Prostate gland (tissue), 2 donors: ENCODE measurements at places on chromosomes 1 and 21. TPM values are rescaled to one million over a fixed set of nuclear protein-coding genes. Genes with fewer than 3 reads are reported as not detected.

DNA sequence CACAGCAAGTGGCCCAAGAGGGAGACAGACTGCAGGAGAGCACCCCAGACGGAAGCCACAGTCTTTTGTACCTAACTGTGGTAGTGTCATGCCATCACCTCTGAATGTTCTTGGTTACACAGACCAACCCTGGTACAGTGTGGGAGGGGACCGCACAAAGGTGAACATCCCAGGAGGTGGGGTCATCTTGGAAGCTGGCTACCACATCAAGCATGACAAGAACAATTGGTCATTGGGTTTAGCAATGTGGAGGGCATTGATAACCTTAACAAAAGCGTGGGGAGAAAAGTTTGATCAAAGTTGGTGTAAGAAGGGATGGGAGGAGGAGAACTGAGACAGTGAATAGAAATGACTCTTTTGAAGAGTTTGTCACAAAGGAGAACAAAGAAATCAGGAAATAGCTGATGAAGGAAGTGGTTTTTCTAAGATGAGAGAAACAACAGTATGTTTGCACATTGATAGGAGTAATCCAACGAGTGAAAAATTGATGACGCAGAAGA is 87.1 kb upstream of the CACNA1E start:
- no peak for DNase-seq

- DNase-seq, result no peak
Observed at GRCh38 chr1:44077421-44077820, 41.2 kb upstream of the KLF17 start.

GRCh38 chr1:20262810-20263534 is 27.7 kb upstream of the VWA5B1 start:
- DNase-seq, result no peak

GRCh38 chr21:42370894-42371654 is 4.7 kb upstream of the TFF1 start:
- no peak for DNase-seq

DNA sequence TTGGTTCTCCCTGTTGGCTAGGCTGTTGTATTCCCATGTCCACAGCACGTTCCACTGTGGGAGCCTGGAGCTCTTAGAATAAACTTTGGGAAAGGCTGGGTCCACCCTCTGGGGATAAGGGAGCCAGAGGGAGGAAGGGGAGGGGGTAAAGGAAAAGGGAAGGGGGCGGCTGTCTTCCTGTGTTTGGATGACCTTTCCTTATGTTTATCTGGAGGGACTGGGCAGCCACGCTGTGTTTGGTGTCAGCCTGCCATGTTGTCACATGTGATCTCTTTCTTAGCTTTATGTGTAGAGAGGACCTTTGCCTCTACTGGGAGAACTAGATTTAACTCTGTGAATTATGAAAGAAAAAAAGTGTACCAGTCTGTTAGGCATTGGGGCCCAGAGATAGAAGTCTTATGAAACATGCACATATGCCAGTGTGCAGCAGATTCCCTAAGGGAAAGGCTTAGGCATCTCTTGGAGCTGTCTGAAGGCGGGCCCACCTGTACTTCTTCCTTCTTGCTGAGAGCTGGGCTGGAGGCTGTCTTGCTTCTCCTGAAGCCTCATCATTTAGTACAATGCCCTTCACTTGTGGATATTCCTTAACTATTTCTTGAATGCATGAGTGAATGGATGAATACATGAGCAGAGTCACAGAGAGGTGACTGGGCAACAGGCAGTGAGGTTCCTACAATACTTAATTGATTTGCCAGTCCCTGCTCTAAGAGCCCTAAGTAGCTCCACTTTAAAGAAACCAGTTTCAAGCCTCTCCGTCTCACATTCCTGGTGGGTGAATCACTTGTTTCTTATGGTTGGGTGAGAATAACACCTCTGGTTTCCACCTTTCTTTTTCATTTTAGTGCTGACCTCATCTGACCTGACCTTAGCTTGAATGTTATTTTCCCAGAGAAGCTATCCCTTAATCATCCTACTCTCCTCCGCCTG is 62.5 kb upstream of the ARHGAP29 start:
- DNase-seq, result no peak

- no peak for DNase-seq
Observed at GRCh38 chr21:29196670-29197191, 66.3 kb downstream of the MAP3K7CL start.

- no peak for DNase-seq
Observed at GRCh38 chr1:77375990-77376389, 94.2 kb downstream of the AK5 start.

GRCh38 chr1:156755527-156755950 is 4.1 kb upstream of the HDGF start:
- no peak for DNase-seq

- DNase-seq, result peak; percentile 29
Observed at GRCh38 chr21:42198929-42199867, 19.7 kb upstream of the ABCG1 start.

DNA sequence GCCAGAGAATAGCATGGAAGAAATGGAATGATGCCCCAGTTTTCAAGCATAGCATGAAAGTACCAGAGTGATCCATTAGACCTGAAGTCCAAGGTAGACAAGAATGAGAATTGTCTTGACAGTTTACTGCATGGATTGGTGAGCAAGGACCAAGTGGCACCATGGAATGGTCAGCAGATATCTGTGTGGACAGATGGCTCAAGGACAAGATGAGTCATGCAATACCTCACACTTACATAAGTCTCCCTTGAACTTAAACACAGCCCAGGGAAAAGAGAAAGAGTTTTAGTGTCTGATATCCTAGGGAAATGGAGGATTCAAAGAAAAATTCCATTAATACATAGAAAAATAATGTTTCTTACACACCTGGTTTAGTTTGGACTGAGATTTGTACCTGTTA is 195.2 kb downstream of the MRPL39 start:
- no peak for DNase-seq

DNA sequence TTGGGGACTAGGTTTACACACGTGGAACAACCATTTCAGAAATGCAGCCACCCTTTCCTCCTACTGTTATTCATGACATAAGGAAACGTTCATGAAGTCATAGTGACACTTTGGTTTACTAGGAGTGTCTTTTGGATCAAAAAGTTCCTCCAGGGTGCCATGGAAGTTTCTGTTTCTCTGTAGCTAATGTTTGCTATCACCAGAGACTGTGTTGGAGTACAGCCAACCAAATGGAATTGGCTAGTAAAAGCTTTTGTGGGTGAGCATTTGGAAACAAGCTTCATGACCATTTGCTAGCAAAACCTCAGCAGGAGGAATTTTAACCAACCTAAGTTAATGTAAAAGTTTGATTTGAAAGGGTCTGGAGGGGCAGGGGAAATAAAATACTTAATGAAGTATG is 43.9 kb upstream of the ADGRL2 start:
- peak; percentile 22 for DNase-seq

DNA sequence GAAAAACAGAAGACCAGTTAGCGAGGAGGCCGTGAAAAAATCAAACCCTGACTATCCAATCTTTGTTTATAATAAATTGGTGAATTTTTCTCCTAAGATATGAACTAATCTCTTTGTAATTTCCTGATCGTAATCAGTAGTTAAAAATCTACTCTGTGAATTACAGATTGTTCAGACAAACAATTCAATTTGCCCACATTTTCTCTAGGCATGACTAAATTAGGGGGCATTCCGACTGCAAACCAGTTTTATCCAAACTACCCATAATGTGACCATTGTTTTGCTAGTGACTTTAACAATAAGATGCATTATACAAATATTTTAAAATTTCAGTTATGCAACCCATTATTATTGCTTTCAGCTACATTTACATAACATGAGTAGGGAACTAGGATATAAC is 546.9 kb upstream of the ADAMTS5 start:
- DNase-seq, result no peak

GRCh38 chr1:115753361-115753760 is 15.2 kb downstream of the CASQ2 start:
- DNase-seq, result no peak

DNA sequence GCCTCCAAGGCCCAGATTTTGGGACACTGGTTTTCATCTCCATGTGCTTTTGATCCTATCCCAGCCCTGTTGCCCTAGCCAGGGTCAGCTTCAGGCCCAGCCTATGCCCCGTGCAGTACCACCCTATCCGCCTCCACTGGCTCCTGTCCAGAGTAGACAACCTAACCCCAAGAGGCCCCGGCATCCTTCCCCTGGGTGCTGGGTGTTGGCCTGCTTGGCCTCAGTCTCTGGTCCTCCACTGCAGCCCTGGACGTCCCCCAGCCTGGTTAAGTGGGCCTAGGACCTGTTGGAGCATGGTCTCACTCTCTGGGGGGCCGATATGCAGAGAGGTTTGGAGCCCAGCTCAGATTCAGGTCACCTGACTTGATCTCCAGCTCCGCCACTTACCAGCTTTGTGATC is 1.6 kb downstream of the CSF3R start:
- no peak for DNase-seq

GRCh38 chr1:177146499-177146898 is 18.0 kb downstream of the ASTN1 start:
- no peak for DNase-seq

GRCh38 chr1:185474440-185475149 is 157.6 kb upstream of the IVNS1ABP start:
- no peak for DNase-seq

- DNase-seq, result peak; percentile 58
Observed at GRCh38 chr1:224851210-224851847, 78.1 kb upstream of the DNAH14 start.

- peak; percentile 82 for DNase-seq
Observed at GRCh38 chr1:207997486-207998268, 86.8 kb upstream of the CD34 start.

DNA sequence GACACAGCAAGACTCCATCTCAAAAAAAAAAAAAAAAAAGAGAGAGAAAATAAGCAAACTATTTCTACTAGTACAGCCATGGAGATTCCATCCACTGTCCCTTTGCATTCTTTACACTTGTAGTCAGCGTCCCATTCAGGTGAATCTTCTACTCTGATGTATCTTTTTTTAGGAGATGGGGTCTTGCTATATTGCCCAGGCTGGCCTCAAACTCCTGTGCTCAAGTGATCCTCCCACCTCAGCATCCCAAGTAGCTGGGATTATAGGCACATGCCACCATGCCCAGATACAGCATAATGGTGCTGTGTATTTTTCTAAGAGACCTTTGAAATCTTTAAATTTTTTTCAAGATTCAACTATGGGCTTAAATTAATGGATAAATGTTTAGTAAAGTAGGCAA is 8.1 kb upstream of the CENPL start:
- no peak for DNase-seq

DNA sequence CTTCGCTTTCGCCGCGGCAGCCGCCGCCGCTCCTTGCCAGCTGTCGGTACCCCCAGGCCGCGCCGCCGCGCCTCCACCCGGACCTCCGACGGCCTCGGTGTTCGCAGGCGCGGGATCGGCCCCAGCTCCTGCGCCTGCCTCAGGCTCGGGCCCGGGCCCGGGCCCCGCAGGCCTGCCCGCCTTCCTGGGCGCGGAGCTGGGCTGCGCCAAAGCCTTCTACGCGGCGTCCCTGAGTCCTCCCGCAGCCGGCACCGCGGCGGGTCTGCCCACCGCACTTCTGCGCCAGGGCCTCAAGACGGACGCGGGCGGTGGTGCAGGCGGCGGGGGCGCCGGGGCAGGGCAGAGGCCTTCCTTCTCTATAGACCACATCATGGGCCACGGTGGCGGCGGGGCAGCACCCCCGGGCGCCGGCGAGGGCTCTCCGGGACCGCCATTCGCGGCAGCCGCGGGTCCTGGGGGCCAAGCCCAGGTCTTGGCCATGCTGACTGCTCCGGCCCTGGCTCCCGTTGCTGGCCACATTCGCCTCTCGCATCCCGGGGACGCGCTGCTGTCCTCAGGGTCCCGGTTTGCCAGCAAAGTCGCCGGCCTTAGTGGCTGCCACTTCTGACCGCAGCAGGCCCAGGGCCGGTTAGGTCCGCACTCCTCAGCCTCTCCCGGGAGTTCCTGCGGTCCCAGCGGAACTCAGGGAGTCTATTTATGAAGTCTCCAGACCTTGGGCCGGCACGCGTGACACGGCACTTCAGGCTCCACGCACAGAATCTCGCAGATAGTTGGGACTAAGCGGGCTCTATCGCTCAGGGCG is 1.4 kb downstream of the FOXD2 start:
- no peak for DNase-seq

GRCh38 chr1:84442256-84442655 is 36.8 kb upstream of the RPF1 start:
- DNase-seq, result peak; percentile 15

GRCh38 chr1:222034790-222035189 is 292.9 kb upstream of the DUSP10 start:
- DNase-seq, result no peak

DNA sequence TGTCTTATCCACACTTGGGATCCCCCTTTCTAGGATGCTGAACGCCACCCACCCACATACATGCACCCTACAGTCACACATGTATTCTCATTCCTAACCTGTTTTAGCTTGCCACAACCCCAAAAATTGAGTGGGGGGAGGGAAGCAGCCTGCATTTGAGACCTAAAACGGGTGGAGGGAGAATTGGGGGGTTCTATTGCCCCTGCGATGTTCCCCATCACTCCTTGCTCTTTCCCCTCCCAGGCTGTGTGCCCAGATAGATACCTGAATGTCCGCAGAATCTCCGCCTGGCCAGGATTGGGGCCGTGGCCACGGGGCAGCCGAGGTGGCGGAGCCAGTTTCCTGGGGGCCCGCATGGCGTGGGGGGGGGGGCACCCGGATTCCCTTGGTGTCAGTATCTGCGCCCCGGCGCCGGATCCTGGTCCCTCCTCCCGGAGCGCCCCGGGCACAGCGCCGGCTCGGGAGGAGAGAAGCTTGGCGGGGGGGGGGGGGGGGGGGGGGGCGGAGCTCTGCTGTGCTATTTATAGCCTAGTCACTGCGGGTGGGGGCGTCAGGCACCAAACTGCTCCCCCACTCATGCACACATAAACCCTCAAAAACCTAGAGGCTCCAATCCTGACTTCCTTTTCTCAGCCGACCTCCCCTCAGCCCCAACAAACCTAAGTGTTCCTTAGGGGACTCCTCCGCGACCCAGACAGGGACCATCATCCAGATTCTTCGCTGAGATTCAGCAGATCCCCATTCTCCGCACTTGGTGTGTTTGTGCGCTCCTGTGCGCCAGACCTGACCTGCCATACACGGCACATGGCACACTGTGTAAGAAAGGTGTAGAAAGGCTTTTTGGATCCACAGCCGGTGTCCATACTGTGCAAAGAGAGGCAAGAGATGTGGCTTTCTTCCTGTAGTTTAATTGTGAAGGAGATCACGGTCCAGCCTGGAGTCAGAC is 1.9 kb downstream of the ANKRD34A start:
- peak; percentile 57 for DNase-seq

- DNase-seq, result no peak
Observed at GRCh38 chr1:75328691-75329090, 194.5 kb downstream of the LHX8 start.

Gene P3R3URF
- not detected for total RNA-seq

Gene SH2D5
- not detected for total RNA-seq

Gene CFAP141
- total RNA-seq, result not detected

Gene AMY1B
- total RNA-seq, result 1.9 TPM

Gene HTR1D
- total RNA-seq, result 0.28 TPM

Gene ANGPTL7
- not detected for total RNA-seq

Gene RAD54L
- 8.4 TPM for total RNA-seq

Gene BCL2L15
- 92.5 TPM for total RNA-seq

Gene PSEN2
- 45.3 TPM for total RNA-seq

Gene HPDL
- total RNA-seq, result 0.41 TPM

Gene LCE1B
- total RNA-seq, result 0.51 TPM
